Naive thymus-derived CD4-positive, alpha-beta T cell (primary cell): ENCODE measurements at places on chromosomes 6 and 20. TPM values are rescaled to one million over a fixed set of nuclear protein-coding genes. Genes with fewer than 3 reads are reported as not detected.

GRCh38 chr6:50848989-50849795, 30.5 kb downstream of the TFAP2B start:
- no peak for DNase-seq

GRCh38 chr6:42454428-42454791, 2.7 kb upstream of the TRERF1 start:
- DNase-seq = no peak

GRCh38 chr6:7071405-7071804, 36.4 kb upstream of the RREB1 start:
- DNase-seq = no peak

DNA sequence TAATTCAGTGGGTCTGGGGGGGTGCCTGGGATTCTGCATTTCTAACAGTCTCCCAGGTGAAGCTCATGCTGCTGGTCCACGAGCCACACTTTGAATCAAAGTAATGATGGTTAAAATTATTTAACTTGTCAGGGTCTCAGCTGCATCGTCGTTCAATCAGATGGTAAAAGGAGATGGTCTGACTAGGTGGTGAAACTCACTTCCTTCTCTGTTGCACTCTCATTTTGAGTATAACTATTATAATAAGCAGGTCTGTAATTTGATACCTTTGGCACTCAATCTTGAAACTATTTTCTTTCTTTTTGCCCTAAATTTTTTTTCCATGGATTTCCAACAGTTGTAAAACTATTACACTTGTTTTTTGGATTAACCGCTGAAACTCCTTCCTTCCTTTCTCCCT, 292.5 kb downstream of the FARS2 start:
- no peak for DNase-seq

DNA sequence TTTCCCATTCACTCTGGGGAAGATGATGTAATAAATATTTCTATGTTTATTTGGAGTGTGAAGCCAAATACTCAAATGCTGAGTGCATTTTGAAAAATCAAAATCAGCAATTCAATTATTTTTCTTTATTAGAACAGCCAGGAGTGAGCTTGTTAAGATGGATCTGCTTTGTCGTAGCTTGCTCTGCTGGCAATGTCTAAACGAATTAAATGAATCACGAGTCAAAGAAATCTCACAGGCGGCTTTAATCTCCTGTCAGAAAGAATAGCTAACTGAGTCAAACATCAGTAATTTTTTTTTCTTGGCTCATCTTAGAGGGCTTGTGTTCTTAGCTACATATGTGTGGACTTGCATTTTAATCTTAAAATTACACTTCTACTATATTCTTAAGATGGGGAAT, 100.2 kb upstream of the HMGN3 start:
- no peak for DNase-seq

- DNase-seq = no peak
These were observed 10.0 kb downstream of the UNC93A start for GRCh38 chr6:167300902-167301777.

DNA sequence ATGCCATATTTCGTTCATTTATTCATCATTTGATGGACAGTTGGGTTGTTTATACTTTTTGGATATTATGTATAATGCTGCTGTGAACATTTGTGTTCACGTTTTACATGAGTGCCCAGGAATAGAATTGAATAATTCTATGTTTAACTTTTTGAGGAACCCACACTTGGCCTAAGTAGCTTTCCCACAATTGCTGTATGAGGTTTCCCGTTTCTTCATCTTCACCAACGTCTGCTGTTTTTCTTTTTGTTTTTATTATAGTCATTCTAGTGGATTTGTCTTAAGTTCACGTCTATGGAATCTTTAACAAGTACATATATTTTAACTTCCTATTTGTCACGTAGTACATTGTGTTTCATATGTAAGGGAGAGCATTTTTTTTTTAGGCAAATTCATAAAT, 110.3 kb downstream of the JARID2 start:
- DNase-seq = no peak

DNA sequence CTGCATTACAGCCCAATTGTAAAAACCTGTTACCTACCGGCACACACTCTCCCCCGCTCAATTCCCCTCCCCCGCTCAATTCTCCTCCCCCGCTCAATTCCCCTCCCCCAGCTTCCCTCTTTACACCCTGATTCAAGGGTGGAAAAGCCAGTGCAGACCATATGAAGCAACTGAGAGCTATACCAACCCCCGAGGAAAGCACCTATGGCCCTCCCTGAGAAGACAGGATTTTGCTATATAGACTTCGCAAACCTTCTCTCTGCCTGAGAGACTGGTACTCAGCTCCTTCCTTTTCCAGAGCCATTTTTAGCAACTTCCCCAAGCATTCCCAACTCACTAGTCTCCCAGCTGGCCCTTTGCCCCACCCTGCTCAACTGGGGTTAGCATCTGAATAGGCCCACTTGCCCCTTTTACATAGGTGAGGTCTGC, 7.6 kb downstream of the GNAS-AS1 start:
- DNase-seq = no peak

GRCh38 chr6:7135755-7136154, 28.0 kb downstream of the RREB1 start:
- no peak for DNase-seq

DNA sequence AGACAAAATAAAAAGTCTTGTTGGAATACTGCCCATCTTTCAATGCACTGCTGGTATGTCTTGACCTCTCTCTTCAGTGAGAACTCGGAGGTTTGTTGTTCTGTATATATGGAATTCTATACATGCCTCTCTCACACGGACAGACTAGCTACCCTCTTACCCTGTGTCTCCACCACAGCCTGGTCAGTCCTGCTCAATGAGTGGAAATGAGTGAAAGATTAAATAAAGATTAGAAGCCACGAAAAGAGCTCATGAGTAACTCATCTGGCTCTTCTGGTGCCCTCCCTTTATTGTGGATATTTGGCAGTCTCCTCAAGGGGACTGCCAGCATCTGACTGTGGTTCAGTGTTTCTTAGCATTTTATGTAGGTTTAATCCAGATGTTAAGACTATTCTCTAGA, 262.8 kb upstream of the MAP3K7 start:
- no peak for DNase-seq

DNA sequence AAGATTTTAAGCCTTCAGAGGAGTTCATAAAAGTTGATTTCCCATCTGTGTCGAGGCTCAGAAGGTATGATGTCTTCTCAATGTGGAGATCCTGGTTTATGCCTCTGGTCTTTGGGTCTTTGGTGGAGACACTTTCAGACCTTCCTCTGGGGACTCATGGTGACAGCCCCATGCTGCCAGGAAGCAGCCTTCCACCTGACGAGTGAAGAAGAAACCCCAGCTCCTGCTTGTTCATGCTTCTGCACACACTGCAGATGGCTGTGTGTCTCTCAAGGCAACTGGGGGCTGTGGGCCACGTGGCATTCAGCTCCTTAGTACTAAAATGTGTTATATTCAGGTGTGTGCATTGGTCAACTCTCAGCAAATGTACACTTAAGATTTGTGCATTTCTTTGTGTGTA, 4.9 kb upstream of the SCP2D1 start:
- no peak for DNase-seq

- DNase-seq = no peak
These were observed 454.5 kb upstream of the ID4 start for GRCh38 chr6:19382676-19383075.

- DNase-seq = no peak
These were observed 406.5 kb downstream of the BTBD9 start for GRCh38 chr6:38233161-38233791.

DNA sequence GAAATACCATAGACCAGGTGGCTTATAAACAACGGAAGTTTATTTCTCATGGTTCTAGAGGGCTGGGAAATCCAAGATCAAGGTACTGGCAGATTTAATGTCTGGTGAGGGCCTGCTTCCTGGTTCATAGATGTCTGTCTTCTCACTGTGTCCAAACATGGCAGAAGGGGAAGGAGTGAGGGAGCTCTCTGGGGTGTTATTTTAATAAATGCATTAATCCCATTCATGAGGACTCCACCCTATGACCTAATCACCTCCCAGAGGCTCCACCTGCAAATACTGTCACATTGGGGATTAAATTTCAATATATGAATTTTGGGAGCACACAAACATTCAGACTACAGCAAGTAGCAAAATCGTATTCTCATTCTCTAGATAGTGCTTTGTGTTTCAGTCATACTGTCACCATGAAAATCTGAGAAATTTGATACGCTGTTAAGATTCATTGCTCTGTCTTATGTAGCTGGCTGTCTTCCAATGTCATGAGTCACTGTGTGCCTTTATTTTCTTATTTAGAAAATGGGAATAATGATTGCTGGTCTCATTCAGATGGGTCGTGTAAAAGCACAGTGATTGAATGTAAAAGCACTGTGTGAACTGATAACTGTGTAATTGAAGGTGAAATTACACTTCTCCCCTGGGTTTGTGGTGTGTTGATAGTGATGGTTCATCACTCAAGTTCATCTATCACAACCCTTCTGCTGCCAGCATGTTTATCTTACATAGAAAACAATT, 8.9 kb upstream of the ERVFRD-1 start:
- no peak for DNase-seq

DNA sequence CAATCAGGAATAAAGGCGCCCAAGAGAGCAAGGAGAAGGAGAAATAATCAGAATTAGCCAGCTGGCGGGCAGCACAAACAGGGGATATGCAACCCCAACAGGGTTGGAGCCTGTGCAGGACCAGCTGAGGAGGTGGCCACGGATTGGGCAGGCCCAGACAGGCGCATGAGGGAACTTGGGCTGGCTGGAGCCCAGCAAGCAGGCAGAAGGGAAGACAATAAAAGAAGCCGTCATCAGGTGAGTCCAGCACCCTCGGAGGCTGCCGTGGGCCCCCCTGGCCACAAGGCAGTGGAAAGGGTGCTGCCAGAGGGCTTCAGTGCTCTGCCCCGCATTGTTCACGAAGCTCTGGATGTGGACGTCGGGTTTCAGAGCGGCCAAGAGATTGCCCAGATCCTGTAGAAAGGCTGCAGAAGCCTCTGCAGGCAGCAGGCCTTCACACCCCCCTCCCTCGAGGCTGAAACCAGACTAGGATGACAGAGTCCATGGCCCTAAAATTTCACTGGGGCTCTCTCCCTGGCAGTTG, 28.4 kb upstream of the MAFB start:
- no peak for DNase-seq

GRCh38 chr6:154638369-154638768, 94.8 kb upstream of the SCAF8 start:
- DNase-seq = no peak

DNA sequence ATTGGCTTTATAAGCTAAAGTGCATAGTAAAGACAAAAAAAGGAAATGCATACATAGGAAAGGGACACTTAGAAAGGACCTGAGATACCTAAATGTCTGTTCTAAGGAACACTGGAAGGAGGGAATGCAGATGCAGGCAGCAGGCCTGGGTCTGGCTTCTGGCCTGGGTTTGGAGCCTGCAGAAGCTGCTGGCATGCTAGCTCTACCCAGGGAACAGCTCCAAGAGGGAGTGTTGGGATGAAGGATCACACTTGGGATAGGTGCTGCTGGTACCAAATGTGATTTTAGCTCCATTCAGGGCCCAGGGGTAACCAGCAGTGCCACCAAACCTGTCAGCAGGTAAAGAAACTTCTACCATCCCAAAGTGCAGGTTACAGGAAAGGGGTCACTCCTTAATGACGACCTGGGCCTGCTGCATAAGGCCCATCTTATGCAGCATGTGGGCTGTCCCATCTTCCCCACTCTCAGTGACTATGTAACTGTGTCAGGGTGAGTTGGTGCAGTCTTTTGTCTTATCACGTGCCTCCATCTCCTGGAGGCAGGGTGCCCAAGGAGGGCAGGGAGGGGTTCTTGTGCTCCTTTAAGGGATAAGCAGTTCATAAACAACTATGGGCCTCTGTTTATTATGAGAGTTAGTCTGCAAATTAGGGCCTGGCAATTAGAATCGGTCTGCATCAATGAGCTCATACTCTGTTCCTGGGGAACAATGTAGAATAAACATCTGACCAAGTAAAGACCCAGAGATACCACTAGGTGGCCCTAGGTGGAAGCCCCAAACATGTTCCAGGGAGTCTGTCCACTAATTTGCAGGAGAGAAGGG, 26.9 kb downstream of the DDX27 start:
- DNase-seq = no peak

DNA sequence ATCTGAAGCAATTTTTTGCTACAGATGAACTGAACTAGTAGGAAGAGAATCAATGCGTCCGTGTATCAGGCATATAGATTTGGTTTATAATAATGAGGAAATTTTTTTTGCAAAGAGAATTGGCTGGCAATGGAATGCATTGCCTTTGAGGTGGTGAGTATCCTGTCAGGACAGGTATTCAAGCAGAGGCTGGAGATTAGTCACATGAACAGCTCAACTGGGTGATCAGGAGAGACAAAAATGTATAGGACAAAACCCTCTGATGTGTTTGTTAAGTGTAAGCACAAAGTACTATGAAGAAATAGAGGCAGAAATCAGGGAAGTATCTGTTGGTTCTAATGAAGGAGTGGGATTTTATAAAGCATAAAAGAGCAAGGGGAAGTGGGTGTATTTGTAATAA, 80.5 kb downstream of the ISM1 start:
- no peak for DNase-seq

DNA sequence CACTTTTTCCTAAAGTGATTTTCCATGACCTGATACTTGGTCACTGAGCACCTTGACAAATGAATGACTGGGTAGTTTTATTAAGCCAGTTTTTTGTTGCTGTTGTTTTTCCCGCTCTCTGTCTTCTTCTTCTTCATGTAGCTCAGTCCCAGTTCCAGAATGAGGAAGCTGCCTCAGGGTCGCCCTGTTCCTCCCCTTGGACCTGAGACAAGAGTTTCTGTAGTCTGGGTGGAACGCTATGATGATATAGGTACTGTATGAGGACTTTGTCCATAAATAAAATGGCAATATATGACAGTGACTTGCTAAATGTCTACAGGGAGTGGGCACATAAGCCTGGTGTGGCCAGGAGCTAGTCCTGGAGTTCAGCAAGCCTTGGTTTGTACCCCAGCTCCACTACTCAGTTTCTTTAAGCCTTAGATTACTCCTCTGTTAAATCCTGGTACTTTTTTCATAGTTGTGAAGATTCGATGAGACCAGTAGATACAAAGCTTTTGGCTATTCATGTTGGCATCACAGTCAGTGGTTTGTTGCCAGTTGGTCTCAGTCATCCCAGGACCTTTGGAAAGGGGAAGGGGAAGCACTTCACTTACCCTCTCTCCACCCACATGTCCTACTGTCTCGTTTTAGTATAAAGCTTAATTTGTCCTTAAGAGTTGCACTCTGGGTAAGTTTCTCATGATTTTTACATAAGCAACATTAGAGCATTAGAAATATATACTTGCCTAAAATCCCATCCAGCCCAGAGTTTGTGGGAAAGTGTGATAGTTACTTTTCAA, 11.1 kb upstream of the ADIG start:
- no peak for DNase-seq

DYNLT2 gene
- 1.6 TPM for polyA plus RNA-seq

MOG gene
- not detected for polyA plus RNA-seq

UBE2V1 gene
- polyA plus RNA-seq = 128 TPM

BHLHE23 gene
- not detected for polyA plus RNA-seq

SLC32A1 gene
- not detected for polyA plus RNA-seq

VSX1 gene
- polyA plus RNA-seq = not detected
